ENCODE measurements at places on chromosomes 3 and 15.

DNA sequence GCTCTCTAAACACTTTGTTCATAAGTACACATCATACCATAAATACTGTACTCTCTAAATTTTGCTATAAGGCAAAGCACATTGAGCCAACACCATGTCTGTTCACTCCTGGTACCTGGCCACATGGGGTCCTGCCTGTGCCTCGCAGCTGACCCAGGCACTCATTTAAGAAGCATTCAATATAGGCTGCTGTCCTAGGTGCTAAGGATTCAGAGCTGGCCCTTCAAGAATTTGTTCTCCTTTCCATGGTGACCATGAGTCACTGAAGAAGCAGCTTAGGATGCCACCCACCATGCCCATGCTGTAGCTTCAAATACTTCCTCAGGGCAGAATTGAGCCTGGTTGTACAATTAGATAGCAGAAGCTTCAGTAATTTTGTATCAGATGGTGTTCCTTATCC, 119.2 kb upstream of the ZBED2 start:
- no peak for DNase-seq

DNA sequence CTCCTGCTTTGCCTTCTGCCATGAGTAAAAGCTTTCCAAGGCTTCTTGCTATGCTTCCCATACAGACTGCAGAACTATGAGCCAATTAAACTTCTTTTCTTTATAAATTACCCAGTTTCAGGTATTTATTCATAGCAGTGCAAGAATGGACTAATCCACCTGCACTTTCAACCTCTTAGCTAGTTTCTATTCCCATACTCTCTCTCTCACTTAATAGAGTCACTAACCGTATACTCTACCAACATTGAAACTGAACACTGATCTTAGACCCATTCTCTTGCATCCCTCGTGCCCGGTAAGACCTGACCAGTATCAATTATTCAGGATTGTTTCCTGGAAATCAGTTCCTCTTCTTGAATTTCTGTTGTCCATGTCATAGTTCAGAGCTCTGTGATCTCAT, 92.7 kb upstream of the TMC3 start:
- DNase-seq, result no peak

- peak; percentile 16 for DNase-seq
These were observed 880 bp downstream of the PPP4R2 start for GRCh38 chr3:72997421-72997961.

GRCh38 chr3:11128682-11129632, 25.3 kb upstream of the HRH1 start:
- DNase-seq, result no peak

DNA sequence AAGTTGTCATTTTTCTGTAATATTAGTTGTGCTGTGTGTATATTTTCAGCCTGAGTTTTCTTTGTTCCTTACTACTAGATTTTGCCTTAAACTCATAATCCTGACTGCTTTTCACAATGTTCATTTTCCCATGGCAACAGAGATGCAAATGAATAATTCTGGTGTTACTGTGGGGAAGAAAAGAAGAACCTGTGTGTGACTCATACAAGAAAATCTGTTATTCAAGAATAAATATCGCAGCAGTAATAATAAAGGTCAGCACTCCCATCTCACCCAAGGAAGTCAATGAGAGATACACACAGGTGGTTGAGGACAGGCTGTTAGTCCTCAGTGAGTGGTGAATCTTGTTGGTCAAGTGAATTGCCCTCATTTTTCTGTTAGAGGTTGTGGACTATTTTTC, 656.6 kb upstream of the NAALADL2 start:
- no peak for DNase-seq

DNA sequence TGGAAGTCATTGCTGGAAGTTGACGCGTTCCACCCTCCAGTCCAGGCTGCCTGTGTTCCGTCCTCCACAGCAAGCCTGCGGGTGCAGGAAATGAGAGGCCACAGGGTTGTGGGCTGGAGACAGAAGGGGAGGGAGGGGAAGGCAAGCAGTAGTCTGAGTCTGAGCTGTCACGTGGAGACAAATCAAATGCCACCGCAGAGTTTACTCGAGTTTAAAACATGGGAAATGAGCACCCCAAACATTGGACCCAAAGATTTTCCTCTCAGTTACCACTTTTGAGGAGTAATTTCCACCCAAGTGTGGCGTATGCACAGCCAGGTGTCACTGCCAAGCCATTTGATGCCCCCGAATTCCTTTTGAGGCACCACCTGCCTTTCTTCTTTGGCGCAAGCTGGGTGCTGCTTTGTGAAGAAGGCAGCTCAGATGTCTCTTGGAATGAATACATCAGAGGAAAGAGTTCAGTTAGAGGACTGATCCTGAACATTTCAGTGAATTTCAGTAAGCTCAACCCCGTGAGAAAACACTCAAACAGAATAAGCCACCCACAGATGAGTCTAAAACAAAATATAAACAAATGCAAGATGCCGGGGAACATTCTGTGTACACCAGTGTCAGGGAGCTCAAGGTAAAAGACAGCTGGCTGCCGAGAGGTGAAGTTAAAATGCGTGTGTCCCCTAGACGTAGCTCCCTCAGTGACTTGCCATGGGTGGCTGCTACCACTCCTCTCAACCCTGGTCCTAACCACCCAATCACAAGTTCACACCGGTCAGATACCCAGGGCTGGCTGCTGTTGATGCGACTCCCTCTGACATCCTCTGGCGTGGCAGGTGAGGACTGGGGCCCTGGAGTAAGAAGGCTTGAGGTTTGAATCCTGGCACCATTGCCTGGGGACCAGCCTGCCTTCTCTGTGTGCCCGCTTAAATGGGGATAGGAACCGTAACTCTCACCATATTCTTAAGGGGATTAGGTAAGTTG, 203.8 kb downstream of the UACA start:
- DNase-seq, result peak; percentile 57

- no peak for DNase-seq
These were observed 15.7 kb downstream of the KCNMB2 start for GRCh38 chr3:178551916-178552321.

GRCh38 chr3:95994338-95994737, 820.1 kb upstream of the EPHA6 start:
- DNase-seq, result no peak

GRCh38 chr3:32117320-32117719, 10.9 kb downstream of the GPD1L start:
- no peak for DNase-seq

DNA sequence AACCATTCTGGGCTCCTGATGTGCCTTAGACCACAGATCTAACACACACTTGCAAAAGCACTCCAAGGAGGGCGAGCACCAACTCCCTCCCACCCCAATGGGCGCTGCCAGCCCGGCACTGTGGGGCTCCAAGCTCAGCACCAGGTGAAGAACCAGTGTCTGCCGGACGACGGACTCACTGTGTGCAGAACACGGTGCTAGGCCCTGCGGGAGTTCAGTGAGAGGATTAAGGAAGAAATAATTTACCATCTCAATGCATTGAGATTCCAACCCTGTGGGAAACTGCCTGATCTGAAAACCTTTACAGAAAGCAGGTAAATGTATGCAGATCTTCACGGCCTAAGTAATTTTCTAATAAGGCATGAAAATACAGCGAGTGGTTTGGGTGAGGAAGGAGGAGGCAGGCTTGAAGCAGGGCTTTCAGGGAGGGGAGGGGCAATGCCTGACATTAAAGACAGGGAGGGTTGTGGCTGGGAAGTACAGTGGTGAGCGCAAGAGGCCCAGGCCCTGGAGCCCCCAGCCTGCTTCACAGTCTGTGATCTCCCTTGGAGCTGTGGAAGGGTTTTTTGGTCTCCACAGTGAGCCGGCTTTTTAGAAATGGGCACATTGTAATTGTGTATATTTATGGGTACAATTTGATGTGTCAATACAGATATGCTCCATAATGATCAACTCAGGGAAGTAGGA, 35.6 kb upstream of the CHRNB4 start:
- no peak for DNase-seq

DNA sequence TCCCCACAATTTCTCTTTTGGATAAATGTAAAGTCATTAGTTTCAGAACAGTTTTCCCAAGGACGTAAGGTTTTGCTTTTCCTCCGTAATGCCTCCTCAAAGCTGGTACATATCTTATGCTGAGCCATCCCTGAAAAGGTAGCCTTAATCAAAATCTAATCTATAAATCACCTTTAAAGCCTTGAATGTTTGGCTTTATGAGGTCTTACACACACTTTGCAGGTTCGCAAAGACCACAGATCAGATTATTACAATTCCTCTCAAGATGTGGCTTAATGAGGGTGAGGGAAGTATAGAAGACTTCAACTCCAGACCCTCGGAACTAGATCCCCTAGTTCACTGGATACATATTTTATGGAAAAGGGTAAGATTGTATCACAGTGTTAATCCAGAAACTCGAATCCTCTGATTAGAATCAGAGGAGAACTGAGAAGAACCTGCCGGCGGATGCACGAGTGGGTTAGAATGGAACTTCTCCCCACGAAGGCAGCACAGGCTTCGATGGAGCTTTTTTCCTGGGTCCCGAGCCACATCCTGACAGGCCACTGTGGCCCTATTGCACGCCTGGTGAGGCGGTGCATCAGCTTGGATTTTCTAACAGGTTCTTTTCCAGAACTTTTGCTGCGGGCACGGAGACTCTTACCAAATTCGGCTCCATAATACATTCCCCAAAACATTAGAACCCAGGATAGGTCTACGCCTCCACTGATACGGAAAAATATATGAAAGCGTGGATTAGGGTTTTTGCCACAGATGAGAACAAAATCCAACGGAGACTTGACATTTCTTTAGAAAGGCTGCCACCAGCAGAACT, 1.2 kb downstream of the CTXND1 start:
- DNase-seq, result no peak

DNA sequence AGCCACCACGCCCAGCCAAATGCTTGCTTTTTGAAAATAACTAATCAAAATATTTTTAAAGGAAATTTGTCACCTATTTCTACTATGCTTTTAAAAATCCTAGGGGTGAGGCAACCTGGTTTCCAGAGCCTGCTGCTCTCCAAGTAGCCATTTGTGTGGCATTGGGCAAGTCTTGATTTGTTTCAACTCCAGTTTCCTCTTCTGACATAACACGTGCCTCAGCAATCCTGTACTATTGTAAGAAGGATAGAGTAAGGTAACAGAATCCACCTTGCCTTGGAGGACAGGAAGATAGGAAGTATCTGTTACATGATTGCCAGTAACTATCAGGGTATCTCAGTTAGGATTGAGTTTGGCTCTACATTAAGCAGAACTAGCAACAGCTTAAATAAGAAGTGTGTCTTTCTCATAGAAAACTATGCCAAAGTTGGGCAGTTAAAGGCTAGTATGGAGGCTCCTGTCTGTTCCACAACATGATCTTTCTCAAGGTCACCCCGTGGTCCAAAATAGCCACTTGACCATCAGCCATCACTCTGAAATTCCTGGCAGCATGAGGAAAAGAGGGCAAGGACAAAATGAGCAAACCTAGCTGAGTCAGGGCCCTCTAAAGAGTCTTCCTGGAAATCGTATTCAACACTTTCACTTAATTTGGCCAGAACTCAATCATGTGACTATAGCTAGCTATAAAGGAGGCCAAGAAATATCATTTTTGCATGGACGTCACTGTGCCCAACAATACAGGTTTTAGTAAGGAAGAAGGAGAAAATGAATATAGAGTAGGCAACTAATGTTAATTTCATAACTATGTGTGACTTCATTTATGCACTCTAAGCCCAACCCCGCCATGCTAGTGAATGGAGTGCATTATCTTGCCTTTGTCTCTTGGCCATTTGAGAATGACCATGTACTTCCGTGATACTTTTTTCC, 66.1 kb downstream of the HMG20A start:
- DNase-seq, result no peak

DNA sequence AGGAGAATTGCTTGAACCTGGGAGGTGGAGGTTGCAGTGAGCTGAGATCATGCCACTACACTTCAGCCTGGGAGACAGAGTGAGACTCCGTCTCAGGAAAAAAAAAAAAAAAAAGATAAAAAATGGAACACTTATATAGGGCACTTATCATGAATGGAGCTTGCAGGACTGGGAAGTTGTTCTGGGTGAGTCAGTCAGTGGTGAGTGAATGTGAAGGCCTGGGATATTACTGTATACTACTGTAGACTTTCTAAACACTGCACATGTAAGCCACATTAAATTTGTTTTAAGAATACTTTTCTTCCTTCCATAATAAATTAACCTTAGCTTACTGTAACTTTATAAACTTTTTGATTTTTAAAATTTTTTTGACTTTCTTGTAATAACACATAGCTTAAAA, 59.8 kb downstream of the SFMBT1 start:
- DNase-seq, result no peak

- DNase-seq, result no peak
These were observed 1.1 kb downstream of the FAM131A start for GRCh38 chr3:184338511-184338945.

DNA sequence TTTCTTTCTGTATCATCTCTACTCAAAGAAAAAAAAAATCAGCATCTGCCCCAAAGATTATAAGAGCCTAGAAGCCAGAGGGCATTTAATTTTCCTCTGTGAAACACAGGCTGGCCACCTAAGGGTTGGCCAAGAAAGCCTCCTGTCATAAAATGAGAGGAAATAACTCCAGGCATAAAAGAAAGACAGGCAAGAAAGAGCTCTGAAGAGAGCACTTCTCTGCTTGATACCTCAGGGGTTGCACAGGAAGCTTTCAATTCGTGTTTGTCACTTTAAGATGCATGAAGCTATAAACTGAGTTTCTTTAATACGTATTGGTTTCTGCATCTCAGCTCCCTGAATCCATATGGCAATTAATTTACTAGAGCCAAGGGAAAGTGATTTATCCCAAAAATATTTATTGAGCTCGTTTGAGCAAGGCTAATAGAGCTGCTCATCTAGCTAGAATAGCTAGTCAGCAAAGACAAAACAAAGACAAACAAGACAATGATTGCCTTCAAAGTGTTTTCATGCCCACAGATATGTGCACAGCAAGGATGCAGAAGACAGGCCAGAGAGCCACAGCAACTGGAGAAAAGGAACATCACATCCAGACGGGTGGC, 35.5 kb downstream of the ATP8B4 start:
- no peak for DNase-seq

- DNase-seq, result no peak
These were observed 138.4 kb downstream of the MEIS2 start for GRCh38 chr15:36961956-36962355.

GRCh38 chr3:82004266-82004665, 242.8 kb upstream of the GBE1 start:
- no peak for DNase-seq

DNA sequence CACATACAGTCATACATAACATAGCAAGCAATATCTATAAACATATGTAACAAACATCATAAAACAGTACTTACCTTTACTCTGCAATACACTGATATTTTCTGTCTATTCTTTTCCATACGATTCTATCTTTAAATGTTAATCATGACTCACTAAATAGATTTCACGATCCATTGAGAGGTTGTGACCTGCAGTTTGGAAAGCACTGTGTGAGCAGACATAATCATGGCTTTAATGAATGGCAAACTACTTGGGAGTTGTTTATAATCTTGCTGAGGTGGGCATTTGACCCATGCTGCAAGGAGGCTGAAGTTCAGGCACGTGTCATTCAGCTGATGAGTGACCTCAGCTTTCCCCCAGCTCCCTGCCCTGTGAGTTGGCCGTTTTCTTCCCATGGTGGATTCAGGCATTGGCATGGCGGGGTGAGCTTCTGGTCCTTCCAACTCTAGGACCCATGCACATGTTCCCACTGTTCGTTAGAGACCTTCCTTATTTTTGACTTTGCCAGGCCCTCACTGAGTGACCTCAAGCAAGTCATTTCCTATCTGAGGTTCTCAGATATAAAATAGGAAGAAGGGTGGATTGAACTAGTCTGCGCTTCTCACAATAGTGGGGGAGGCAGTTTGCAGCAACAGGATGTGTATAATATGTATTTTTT, 41.7 kb downstream of the PAQR5 start:
- no peak for DNase-seq

All from activated CD4-positive, alpha-beta T cell treated with anti-CD3 and anti-CD28 coated beads for 4 hours (primary cell).